ENCODE measurements at places on chromosomes 5 and 9.
A peak's percentile ranks its signal among the peaks of the same experiment; 100 is the strongest.

DNA sequence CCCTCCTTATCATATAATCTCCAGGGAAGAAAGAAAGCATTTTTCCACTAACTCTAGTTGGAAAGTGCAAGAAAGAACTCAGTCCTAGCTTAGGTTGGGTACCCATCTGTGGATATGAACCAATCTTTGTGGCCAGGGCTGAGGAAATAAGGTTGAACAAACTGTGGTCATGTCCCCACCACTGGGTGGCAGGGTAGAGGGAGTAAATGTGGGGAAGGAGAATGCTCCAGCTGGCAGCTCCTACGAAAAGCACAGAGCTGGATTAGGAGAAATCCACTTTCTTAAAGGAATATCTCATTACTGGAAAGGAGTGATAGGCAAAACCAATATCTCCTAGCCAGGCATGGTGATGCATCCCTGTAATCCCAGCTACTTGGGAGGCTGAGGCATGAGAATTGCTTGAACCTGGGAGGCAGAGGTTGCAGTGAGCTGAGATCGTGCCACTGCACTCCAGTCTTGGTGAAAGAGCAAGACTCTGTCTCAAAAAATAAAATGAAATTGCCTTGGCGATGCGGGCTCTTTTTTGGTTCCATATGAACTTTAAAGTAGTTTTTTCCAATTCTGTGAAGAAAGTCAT is 175.1 kb downstream of the CCDC192 start:
- DNase-seq = peak; percentile 55

- DNase-seq = no peak
Measured at GRCh38 chr5:144125163-144125726, 45.2 kb downstream of the YIPF5 start.

DNA sequence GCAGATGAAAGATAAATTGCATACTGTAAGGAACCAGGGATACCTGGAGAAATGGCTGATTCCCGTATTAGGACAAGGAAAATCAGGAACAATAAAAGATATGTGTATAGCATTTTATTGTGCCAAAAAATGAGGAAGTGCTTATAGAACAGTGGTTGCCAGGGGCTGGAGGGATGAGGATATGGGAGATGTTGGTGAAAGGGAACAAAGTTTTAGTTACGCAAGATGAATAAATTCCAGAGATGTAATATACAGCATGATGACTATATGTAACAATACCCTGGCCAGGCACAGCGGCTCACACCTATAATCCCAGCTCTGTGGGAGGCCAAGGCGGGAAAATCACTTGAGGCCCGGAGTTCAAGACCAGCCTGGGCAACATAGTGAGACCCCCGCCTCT is 101.8 kb downstream of the CDK5RAP2 start:
- DNase-seq = no peak

- DNase-seq = no peak
Measured at GRCh38 chr5:181168595-181169118, 21.3 kb downstream of the OR2V2 start.

DNA sequence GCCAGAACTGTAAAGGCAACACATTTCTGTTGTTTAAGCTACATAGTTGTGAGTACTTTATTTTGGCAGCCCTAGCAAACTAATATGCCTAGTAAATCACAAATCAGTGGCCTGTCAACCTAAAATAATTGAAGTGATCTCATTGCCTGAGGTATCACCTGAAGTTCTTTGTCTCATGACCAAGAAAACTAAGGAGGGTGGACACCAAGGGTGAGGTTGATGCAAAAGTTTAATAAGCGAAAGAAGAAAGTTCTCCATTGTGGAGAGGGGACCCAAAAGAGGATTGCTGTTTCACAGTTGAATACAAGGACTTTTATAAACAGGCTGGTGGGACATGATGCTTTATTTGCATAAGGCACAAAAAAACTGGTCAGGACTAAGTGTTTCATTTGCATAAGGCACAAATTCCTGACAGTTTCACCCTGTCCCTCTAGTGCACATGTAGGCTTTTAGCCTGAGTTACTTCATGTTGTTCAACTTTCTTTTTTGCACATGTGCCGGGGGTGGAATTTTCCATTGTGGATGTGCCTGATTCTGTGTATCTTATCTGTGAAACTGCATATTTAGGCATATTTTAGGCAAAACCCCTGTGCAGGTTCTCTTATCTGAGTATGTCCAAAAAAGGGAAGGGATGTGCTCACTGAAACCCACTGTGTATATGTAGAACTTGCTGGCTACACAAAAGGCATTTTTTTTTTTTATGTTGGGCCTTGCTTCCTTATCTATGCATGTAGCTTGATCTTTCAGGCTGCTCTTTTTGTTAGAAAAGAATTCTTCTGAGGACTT is 108.6 kb upstream of the RAI14 start:
- no peak for DNase-seq

- DNase-seq = peak; percentile 6
Measured at GRCh38 chr9:29285818-29286217, 1712.5 kb upstream of the C9orf72 start.

DNA sequence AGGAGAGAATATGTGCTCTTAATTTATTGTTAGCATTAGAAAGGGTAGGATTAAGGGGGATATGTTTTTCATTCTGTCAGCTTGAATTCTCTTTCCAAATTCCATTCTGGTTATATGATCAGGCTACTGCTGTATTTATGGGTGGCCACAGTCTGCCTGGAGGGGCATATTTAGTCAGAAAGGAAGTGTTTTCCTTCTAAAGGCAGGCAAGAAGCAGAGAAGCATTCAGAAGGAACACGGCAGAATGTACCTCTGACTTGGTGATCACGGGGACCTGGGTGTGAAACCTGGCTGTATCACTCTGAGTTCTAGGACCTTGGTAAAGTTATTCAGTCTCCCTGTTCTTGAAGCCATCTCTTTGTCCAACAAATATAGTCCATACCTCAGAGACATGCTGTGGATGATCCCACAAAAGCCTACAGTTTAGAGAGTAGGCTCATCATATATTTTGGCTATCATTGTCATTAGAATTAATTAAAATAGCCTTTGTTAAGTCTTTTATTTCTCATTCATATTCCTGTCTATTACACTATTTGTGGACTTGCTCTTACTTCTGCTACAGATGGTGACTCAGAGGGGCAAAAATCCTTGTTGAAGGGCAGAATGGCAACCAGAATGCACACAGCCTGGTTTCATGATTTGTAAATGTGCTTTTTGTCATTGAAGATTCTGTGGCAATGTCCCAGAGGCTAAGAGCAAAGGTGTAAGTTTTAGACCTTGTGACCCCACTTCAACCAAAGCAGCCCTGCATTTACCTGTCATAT is 2.7 kb downstream of the TNC start:
- no peak for DNase-seq

- DNase-seq = no peak
Measured at GRCh38 chr5:149654231-149654630, 72.9 kb downstream of the ARHGEF37 start.
